ENCODE measurements at places on chromosomes 7 and 10.

DNA sequence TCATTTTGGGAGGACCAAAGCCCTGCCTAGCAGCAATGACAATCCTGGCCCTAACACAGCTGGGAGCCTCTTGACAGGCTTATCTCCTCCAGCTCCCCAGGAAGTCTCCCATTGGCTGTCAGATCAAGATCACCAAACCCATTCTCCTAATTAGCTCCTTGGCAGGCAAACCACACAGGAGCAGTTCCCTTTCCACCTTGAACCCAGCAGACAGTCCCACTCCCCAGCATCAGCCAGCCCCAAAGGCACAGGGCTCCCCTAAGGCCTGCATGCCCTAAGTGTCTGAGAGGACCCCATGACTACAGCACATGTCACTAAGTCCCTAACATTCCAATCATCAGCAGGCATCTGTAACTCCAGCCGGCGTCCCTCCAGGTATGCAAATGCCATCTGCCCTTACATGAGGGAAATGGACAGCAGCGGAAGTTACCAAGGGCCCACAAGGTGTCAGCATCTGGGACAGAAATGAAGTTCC is 348.5 kb downstream of the KCNMA1 start:
- H3K36me3 ChIP-seq, result no peaks in the 10 kb centered on the region
- peaks cover 6% of the 10 kb centered on the region for H3K27me3 ChIP-seq
- DNase-seq, result no peak
- no peak overlapping the region for H3K4me3 ChIP-seq
- no peak overlapping the region for H3K27ac ChIP-seq

DNA sequence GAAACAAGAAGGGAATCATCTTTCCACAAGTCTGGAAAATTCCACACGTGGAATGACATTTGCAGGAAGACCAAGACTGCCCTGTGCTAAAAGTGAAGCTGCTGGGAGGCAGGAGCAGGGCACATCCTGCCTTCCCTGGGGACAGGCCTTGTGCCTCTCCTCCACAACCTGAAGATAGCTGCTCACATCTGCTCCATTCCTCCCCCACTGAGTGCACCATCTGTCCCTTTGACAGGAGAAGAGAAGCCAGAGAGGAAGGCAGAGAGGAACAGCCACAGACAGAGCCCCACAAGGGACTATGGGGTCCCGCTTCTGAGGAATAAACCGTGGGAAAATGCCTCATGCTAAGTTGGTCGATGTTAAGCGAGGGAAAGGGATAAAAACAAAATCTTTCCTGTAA is 15.9 kb upstream of the FAM171A1 start:
- H3K4me3 ChIP-seq, result no peak overlapping the region
- H3K4me1 ChIP-seq, result no peaks in the 10 kb centered on the region
- H3K27ac ChIP-seq, result no peak overlapping the region
- DNase-seq, result no peak

GRCh38 chr7:130982651-130983050 is 248.6 kb upstream of the KLF14 start:
- peaks cover 12% of the 10 kb centered on the region for H3K36me3 ChIP-seq
- no peak overlapping the region for H3K27ac ChIP-seq
- DNase-seq, result no peak
- H3K4me3 ChIP-seq, result no peak overlapping the region

DNA sequence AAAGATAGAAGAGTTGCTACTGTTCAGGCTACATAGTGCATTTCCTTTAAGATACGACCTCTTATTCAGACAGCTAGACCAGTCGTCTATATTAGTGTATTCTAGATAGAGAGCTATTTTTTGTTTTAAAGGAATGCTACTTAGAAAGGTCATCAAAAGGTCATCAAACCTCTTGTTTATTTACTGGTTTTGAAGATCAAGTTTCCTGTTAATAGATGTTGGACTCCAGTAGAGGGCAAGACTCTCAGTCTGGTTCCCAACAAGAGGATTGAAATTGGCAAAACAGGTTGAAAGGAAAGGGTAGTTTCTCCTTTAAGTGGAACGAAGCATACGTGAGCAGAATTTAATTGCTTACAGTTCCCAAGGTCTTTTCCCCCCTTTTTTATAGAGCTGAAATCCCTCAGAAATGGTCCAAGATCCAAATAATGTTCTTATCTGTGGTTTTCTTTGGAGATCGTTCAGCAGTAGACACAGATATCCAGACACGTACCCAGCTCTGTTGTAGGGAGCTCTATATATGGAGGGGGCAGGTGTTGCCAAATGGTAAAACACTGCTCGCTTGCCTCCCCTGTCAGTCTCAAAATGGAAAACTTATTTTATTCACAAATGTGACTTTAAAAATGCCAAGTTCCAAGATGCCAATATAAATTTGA is 37.2 kb downstream of the BAMBI start:
- H3K4me3 ChIP-seq, result no peak overlapping the region
- H3K27me3 ChIP-seq, result peaks cover 2% of the 10 kb centered on the region
- H3K36me3 ChIP-seq, result no peaks in the 10 kb centered on the region
- no peaks in the 10 kb centered on the region for H3K4me1 ChIP-seq
- no peak for DNase-seq
- H3K27ac ChIP-seq, result no peak overlapping the region

- no peak for DNase-seq
- H3K27ac ChIP-seq, result no peak overlapping the region
These were observed 95.4 kb downstream of the TES start for GRCh38 chr7:116305485-116306408.

DNA sequence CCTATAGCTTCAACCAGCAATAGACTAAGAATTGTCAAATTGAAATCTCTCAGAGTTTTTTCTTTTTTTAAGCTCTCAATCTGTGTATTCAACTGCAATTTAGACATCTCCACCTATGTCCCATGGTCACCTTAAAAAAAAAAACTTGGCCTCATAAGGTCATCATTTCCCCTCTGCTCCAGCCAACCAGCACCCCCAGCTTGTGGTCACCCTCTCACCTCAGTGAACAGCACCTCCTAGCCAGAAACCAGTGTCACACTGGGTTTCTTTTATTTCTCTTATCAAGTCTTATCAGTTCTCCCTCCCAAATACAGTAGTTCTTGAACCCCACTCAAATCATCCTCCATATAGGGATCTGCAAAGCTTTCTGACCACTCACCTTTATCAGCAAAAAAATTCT is 4.0 kb downstream of the ITGB1 start:
- H3K4me1 ChIP-seq, result peaks cover 68% of the 10 kb centered on the region
- DNase-seq, result no peak
- peak overlapping the region; percentile 80 for H3K4me3 ChIP-seq
- H3K27me3 ChIP-seq, result no peaks in the 10 kb centered on the region
- H3K36me3 ChIP-seq, result peaks cover 2% of the 10 kb centered on the region

DNA sequence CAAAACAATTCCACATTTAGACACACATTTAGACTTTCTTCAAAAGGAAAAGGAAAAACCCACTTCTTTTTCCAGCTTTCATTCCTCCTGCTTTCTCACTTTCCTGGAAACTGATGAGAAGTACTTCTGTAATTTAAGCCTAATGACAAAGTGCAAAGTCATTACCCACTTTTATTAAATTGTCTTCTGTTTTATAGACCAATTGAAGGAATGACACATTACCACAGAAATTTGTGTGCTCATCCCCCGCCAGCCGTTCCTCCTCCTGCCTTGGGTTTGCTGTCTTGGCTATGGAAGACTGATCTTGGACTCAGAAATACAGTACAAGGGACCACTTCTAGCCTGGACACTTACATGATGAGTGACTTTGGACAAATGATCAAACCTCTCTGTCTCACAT is 717.8 kb downstream of the SORCS3 start:
- H3K27ac ChIP-seq, result no peak overlapping the region
- no peaks in the 10 kb centered on the region for H3K36me3 ChIP-seq
- DNase-seq, result no peak

- no peaks in the 10 kb centered on the region for H3K36me3 ChIP-seq
These were observed 320.9 kb downstream of the TFEC start for GRCh38 chr7:115709664-115710063.

- H3K27me3 ChIP-seq, result no peaks in the 10 kb centered on the region
- no peaks in the 10 kb centered on the region for H3K4me1 ChIP-seq
- H3K27ac ChIP-seq, result no peak overlapping the region
- DNase-seq, result no peak
These were observed 71.7 kb downstream of the PPP1R17 start for GRCh38 chr7:31758755-31759154.

DNA sequence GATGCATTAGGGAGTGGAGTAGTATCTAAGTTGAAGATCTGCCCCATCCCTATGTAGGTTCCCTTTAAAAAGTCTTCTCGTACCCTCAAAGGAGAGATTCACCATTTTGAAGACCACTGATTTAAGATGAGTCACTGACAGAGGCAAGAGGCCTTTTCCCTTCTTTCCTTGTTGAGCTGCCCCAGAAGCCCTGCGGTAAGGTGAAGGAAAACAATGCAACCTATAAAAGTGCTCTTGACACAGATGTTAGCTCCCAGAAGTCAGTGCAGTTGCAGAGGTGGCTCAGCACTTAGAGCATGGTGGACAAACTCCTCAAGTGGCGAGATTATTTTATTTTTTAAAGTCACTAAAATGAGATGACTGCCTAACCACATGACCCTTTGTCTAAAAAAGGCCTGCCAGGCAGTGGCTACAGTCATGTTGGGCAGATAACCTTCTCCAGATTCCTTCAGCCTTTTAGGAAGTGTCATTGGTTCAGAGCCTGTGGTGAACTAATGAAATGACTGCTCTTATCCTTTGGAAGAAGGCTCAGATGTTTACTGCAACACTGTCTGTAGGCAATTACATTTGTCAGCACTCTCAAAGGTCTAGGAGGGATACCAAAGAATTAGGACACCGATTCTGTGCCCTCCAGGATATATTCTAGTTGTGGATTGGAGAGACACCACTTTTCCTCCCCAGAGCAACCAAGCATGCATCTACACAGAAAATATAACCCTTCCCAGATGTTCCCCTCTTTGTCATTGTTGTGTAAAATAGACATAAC is 88.7 kb downstream of the ARID5B start:
- no peaks in the 10 kb centered on the region for H3K27me3 ChIP-seq
- H3K4me3 ChIP-seq, result no peak overlapping the region
- H3K4me1 ChIP-seq, result peaks cover 93% of the 10 kb centered on the region

DNA sequence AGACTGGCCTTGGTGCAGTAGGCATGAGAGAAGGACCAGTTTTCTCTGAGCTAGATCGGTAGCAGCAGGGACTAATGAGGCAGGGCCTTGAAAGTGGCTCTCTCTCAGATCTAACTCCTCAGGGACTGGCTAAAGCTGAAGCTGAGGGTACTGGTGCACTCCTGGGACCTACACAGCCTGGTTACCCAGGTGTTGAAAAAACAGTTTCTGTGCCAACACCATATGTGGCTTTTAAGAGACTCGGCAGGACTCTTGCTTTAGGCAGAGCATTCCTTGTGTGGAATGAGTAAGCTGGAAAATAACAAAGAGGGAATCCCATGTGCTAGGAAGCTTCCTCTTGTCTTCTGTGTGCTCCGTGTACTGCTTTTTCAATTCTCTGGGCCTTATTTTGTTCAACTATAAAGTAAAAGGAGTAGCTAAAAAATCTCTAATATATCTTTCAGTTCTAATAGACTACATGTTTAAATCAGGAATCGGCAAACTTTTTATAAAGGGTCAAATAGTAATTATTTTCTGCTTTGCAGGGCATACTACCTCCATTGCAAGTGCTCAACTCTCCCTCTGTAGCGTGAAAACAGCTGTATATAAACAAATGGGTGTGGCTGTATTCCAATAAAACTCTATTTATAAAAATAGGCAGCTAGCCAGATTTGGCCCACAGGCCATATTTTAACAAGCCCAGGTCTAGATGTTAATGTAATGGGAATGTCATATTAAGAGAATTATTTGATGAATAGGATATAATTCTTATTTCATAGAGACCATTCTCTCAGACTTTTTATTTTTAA is 186.1 kb upstream of the KAT6B start:
- H3K27me3 ChIP-seq, result no peaks in the 10 kb centered on the region
- peaks cover 16% of the 10 kb centered on the region for H3K36me3 ChIP-seq
- no peak for DNase-seq
- no peak overlapping the region for H3K4me3 ChIP-seq
- no peak overlapping the region for H3K27ac ChIP-seq

DNA sequence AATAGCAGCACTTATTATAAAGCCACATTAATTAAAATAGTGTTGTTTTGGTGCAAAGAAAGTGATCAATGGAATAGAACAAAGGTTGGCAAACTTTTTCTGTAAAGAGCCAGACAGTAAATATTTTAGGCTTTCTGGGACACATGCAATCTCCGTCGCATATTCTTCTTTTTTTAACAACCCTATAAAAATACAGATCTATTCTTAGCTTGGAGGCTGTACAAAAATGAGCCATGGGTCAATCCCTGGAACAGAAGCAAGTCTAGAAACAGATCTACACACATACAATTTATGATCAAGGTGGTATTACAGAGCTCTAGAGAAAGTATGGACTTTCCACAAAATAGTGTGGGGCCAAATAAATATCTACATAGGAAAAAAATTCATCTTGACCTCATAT is 71.8 kb downstream of the ARHGAP21 start:
- H3K4me3 ChIP-seq, result no peak overlapping the region
- no peak overlapping the region for H3K27ac ChIP-seq
- no peak for DNase-seq
- peaks cover 13% of the 10 kb centered on the region for H3K4me1 ChIP-seq
- H3K27me3 ChIP-seq, result no peaks in the 10 kb centered on the region
- H3K36me3 ChIP-seq, result peaks cover 3% of the 10 kb centered on the region

All from activated CD4-positive, alpha-beta memory T cell treated with anti-CD3 and anti-CD28 coated beads for 36 hours (primary cell).